ENCODE measurements at places on chromosomes 16 and 17.
A peak's percentile ranks its signal among the peaks of the same experiment; 100 is the strongest.

DNA sequence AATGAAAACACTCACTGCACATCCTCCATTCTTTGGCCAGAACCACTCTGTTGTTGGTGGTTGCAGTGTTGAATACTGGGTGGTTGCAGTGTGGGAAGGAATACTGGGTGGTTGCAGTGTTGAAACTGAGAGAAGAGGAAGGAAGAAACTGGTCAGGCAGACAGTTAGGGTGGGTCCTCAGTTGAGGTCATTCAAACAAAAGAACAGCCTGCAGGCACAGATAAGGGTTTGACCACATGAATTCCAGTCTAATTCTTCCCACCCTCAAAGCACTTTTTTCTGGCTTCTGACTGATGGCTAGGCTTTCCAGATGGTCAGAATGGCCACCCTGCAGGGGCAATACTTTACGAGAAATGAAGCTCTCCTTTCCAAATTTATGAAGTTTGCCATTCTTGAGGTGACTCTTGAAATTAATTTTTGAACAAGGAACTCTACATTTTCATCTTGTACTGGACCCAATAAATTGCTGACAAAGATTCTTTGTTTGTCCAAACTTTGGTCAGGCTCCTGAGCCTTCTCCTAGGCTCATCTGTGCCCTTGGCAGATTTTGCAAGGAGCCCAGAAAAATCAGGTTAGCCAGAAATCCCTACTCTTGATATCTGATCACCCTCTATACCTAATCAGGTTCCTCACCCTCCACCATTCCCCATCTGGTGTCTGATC is 596.6 kb upstream of the CDH5 start:
- DNase-seq: no peak

DNA sequence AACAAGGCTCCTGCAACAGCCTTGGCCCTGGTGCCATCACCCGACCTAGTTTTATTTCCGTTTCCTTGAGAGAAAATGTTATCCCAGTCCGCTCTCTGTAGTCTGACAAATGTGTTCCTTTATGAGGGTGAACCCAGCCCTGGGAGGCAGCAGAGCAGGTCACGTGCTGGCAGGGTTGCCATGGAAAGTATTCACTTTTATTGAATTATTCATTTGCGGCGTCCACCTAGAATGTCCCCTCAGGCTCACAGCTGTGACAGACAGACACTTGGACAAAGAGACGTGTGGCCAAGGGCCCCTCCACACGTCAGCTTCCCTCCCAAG is 90.0 kb downstream of the WSCD1 start:
- no peak for DNase-seq

DNA sequence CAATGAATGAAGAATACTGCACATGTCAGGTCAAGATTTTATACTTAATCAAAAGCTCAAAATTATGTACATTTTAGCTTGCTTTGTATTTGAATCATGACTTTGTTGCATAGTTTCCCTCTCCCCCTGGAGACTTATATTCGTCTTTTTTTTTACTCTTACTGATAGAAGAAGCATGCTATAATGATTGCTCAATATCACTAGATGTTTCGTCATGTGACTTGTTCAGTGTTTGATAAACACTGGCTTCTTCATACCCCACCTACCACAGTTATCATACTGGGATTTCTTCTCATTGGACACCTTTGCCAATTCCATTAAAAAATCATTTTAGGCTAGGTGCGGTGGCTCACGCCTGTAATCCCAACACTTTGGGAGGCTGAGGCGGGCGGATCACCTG is 148.7 kb downstream of the FTO start:
- DNase-seq: no peak

DNA sequence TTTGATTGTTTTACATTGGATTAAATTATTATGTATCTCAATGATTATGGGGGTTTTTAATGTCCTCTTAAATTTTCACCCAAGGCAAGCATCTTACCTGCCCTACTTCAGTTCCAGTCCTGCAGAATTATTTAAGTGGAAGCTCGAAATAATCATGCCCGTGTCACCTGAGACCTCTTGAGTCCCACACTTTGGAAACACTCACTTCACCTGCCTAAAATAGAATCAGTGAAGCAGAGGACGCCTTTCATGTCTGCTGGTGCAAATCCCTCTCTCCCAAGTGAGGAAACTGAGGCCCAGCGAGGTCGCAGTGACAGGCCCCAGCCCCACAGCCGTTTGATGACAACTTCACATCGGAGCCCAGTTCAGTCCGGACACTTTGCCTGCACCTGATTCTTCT is 284.6 kb downstream of the C16orf95 start:
- DNase-seq: no peak

GRCh38 chr17:57357392-57357784 is 101.1 kb downstream of the MSI2 start:
- no peak for DNase-seq

GRCh38 chr17:50289991-50290702 is 15.9 kb downstream of the TMEM92 start:
- DNase-seq: no peak

GRCh38 chr17:1829216-1829591 is 498 bp downstream of the SMYD4 start:
- DNase-seq: peak; percentile 5

DNA sequence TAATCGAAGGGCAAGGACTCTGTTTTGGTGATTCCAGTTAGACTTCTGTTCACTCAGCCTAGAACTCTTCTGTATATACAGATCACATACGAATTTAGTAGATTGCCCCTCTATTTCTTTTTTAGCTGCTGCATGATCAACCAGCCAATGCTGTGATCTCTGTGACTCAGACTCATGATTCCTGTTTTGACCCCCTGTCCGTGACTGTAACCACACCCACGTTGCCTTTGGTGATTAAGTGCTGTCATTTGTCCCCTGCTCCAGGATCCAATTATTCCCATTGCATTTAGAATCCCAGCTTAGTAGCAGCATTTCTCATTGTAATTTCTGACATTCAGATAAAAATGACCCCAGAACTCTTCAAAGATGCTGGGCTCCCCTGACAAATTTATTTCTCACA is 545.7 kb downstream of the NPIPA7 start:
- DNase-seq: no peak

- DNase-seq: no peak
These were observed 35.4 kb downstream of the SLC6A4 start for GRCh38 chr17:30200106-30200505.

- no peak for DNase-seq
These were observed 113.4 kb upstream of the SEC14L1 start for GRCh38 chr17:77027271-77027889.

DNA sequence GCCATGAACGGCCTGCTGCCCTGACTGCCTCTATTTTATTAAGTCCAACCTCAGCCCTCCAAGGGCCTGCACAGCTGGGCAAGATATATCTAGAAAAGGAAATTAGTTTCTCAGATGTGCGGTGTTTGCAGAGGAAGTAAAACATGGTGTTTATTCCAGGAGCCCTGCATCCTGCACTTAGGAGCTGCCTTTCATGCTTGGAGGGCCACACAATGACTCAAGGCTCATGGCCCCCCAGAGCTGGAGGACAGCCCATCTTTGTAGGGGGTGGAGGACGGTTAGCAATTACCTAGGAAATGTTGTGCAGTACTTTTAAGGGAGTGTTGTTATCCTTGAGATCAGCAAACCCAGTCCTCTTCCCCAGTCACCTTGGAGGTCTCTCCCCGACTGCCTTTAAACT is 80.5 kb downstream of the COPRS start:
- no peak for DNase-seq

DNA sequence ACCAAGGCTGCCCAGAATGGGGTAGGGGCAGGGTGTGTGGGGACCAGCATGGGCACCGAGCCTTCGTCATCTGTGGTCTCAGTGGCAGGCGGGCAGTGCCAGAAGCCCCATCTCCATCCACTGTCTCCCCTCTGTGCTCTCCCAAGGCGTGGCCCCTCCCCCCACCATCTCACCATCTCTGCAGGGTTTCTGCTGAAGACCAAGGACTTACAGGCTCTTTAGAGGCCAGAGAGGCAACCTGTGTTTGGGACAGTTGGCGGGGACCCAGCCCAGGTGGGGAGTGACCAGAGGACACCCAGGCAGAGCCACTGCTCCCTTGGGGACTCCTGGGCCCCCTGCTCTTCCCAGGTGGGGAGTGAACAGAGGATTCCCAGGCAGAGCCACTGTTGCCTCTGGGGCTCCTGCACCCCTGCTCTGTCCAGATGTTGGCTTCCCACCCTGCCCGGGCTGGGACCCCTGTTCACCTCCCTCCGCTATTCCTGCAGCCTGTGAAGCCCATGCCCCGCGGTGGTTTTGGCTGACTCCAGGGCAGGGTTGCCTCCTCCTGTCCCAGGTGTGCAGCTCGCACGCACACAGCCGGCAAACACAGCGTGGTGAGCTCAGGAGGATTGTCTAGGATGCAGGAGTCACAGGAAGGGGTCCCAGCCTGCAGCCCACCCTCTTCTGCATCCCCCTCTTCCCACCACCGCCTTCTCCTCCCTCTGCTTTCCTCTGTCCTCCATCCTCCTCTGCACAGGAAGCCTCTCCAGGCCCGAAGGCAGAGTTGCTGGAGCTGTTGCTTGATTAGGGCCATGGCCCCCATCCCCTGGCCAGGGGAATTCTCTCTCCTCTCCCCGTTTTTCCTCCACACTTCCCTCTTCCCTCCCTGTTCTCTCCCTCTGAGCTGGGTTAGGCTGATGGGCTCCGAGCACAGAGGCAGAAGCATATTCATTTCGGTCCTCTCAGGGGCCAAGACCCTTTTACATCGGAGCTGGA is 45.0 kb downstream of the SLC7A5 start:
- DNase-seq: no peak

DNA sequence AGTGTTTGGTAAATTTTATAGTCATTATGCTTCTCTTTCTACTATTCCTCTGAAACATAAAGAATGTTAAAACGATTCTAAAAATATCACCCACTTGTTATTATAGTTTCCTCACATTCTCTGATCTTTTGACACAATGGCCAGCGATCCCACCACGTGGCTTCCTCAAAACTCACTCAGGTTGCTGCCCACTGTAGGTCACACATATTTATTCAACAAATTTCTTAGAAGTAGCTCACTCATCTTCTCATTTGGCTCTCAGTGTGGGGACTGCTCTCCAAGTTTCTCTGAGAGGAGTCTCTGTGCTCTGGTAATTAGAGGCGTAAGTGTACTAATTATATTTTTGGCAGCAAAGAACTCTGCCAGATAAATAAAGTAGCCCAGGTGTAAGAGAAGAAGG is 465.4 kb downstream of the CDH11 start:
- DNase-seq: no peak

- no peak for DNase-seq
These were observed 750 bp downstream of the TMEM132E start for GRCh38 chr17:34579979-34580684.

- no peak for DNase-seq
These were observed 67.2 kb upstream of the LHX1 start for GRCh38 chr17:36869856-36870719.

- DNase-seq: no peak
These were observed 152.4 kb downstream of the ABCC12 start for GRCh38 chr16:48003206-48003907.

GRCh38 chr16:8763083-8763482 is 34.4 kb downstream of the TMEM186 start:
- no peak for DNase-seq

DNA sequence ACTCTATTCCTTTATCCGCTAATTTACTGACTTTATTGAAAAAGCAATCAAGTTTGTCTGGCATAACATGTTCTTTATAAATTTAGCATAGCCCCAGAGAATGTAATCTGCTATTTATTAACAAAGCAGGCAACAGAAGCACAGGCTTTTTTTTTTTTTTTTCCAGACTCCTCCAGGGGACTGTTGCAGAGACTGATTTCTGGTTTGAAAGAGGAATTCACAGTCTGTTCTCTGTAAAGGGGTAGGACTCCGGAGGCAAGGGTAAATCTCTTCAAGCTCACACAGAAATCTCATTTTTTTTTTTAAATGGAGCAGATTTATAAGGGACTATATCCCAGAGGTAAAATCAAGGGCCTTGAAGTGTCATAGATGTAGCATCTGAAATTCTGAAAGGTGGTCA is 1386.5 kb upstream of the CDH8 start:
- DNase-seq: no peak

- no peak for DNase-seq
These were observed 33.1 kb downstream of the KANSL1 start for GRCh38 chr17:46160169-46160568.

- no peak for DNase-seq
These were observed 10.4 kb downstream of the COG1 start for GRCh38 chr17:73203135-73203787.

DNA sequence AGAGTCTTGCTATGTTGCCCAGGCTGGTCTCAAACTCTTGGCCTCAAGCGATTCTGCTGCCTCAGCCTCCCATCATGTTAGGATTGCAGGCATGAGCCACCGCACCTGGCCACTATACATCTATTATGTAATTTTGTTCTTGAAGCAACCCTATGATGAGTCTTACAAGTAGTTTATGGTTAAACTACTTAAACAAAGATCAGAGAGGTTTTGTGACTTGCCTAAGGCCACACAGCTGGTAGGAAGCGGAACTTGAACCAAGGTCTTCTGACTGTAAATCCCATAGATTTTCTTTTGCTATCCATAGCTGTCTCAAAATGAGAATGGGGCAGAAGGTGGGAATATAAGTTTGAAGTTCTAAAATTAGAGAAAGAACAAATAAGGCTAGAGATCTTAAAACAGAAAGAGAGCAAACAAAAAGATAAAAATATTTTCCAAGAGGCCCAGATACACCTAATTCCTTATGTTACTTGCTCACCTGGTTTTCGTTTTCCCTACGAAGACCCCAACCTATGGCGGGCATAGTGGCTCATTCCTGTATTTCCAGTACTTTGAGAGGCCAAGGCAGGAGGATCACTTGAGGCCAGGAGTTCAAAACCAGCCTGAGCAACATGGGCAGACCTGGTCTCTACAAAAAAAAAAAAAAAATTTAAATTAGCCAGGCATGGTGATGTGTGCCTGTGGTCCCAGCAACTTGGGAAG is 32.4 kb downstream of the VWA3A start:
- no peak for DNase-seq

DNA sequence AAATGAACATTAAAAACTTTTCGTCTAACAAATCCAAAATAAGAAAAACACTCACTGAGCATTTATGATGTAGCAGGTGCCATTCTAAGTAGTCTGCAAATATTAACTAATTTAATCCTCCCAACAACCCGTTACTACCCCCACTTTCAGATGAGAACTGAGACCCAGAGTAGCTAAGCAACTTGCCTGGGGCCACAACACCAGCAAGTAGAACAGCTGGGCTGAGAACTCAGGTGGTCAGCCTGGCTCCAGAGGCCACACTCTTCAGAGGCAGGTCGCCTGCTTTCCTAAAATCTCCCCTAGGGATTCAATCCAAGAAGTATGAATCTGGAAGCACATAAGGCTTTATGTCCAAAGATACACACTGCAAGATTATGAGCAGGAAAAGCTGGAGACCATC is 6.2 kb downstream of the MBTPS1 start:
- DNase-seq: no peak

GRCh38 chr16:10876799-10877341 is at the start of gene CIITA:
CIITA (plus strand) TSS chr16:10877202; CDS start chr16:10877331, 129 bp downstream.
- DNase-seq: peak; percentile 13

GRCh38 chr17:49633762-49634484 is 44.0 kb downstream of the SPOP start:
- DNase-seq: no peak

- DNase-seq: no peak
These were observed 7.5 kb downstream of the TENT4B start for GRCh38 chr16:50160495-50161164.
